ENCODE measurements at places on chromosomes 5 and 9. TPM values are rescaled to one million over a fixed set of nuclear protein-coding genes. Genes with fewer than 3 reads are reported as not detected.

Gene FOXD4
- not detected for total RNA-seq

Gene KIF27
- 2.6 TPM for total RNA-seq

Gene TLR4
- 14.1 TPM for total RNA-seq

GRCh38 chr9:119114681-119115080 is 254.6 kb downstream of the BRINP1 start:
- no peak for DNase-seq

- DNase-seq, result no peak
These were observed 328.0 kb downstream of the MSX2 start for GRCh38 chr5:175052351-175052750.

DNA sequence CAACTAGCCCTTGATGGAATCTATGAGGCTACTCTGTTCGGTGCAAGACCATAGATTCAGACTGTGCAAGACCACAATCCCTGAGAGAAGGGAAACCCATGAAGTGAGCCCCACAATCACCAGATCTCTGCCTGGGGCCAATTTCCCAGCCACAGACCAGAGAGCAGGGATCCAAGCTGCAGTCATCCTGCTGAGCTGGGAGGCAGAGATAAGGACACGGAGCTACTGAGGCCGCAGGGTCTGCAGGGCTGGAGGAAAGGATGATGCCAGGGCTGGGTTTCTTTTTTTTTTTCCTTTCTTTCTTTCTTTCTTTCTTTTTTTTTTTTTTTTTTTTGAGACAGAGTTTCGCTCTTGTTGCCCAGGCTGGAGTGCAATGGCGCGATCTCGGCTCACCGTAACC is 47.7 kb upstream of the FUBP3 start:
- DNase-seq, result no peak

- DNase-seq, result no peak
These were observed 119.9 kb downstream of the C9orf152 start for GRCh38 chr9:110088099-110088498.

Gene SLC6A18
- not detected for total RNA-seq

Gene PCDHGA12
- 1.3 TPM for total RNA-seq

Gene FOXD4L4
- total RNA-seq, result not detected

DNA sequence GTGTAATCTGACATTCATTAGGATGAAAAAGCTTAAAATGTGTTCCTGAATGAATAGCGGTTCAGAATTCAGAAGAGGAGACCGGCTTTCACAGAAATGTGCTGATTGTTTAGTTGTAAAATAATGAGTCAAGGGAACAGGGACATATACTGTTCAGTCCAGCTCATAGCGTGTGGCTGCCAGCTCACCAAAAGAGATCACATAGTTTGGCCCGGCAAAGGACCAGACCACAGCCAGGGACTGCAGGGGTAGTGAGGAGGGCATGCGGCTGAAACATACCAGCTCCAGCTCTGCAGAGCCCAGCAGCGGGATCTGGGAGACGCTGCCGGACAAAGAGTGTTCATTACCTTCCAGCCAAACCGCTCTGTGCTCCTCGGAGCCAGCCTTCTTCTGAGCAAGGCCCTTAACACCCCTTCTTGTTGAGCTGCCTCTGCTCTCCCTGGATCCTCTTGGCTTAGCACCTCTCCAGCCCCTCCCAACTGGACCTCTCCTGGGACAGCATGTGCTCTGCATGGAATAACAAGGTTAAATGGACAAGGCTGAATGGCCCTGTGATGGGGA is 116.8 kb upstream of the CNTLN start:
- no peak for DNase-seq

Gene ZNF454
- 0.27 TPM for total RNA-seq

Data from right lobe of liver (tissue), 6 donors.